ENCODE measurements at places on chromosomes 12 and 14.

DNA sequence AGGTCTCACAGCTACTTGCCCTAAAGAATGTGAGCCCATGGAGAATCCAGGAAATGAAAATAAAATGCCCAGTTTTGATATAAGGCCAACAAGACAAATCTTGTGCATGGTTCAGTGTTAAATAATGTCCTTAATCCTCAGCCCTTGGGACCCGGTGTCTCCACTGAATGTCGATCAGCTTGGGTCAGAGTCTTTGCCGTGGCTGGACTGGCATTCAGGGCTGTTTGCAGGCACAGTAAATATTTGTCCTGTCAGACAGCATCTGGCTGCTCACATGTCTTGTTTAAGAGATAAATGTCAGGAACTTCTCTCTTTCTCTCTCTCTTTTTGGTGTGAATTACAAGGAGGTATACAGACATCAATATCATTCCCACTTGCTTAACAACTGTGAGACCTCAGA, 452.5 kb downstream of the FUT8 start:
- H3K36me3 ChIP-seq, result no peaks in the 10 kb centered on the region
- no peaks in the 10 kb centered on the region for H3K4me1 ChIP-seq
- no peak overlapping the region for H3K27ac ChIP-seq

GRCh38 chr14:61326146-61326545, 4.8 kb downstream of the PRKCH start:
- H3K27me3 ChIP-seq, result peaks cover 11% of the 10 kb centered on the region
- peaks cover 3% of the 10 kb centered on the region for H3K36me3 ChIP-seq
- H3K27ac ChIP-seq, result no peak overlapping the region

- H3K27ac ChIP-seq, result no peak within 1 kb of the TSS
- peaks cover 14% of the 10 kb centered on the region for H3K4me1 ChIP-seq
- H3K36me3 ChIP-seq, result no peaks in the 10 kb centered on the region
- peaks cover 36% of the 10 kb centered on the region for H3K27me3 ChIP-seq
- no peak for DNase-seq
These were observed 50.3 kb downstream of the SNAPC1 start for GRCh38 chr14:61812347-61813095.

DNA sequence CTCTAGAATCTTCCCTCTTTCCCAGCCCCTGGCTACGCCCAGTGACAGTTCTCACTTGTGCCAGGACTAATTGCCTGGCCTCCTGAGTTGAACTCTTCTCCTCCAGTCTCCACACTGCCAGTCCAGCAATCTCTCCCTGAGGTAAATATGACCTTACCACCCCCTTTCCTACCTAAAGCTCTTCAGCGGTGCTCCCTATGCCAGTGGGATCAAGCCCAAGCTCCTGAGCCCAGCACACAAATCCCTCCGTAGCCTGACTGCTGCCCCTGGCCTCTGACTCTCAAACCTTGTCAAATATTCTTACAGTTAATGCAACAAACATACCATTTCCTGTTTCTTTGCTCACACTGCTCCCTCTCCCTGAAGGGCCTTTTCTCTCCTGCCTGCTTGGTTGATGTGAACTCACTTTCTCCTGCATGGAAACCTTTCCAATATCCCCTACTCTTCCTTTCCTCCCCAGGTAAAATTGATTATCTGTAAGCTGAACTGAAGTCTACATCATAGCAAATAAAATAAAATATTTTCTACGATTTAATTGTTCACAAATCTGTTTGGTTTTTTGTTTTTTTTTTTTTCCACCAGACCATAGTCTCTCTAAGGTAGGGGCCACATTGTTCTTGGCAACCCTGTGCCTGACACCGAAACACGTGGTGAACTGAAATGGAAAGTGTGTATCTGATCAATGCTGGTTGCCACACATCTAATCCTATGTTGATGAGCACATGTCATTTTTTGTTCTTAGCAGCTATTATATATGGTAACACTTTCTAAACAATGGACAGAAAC, 147.5 kb downstream of the SLC38A6 start:
- peaks cover 9% of the 10 kb centered on the region for H3K27me3 ChIP-seq
- no peaks in the 10 kb centered on the region for H3K4me1 ChIP-seq
- H3K36me3 ChIP-seq, result no peaks in the 10 kb centered on the region
- DNase-seq, result no peak
- H3K27ac ChIP-seq, result no peak overlapping the region
- H3K4me3 ChIP-seq, result no peak overlapping the region

All from stimulated activated naive B cell treated with anti-CD40 and anti-IgM and Interleukin-4, amounts not matched to agents 10 μg/mL and 1 μg/mL and 100 μg/mL, for 72 hours (primary cell).